ENCODE measurements at places on chromosomes 2 and 18.

DNA sequence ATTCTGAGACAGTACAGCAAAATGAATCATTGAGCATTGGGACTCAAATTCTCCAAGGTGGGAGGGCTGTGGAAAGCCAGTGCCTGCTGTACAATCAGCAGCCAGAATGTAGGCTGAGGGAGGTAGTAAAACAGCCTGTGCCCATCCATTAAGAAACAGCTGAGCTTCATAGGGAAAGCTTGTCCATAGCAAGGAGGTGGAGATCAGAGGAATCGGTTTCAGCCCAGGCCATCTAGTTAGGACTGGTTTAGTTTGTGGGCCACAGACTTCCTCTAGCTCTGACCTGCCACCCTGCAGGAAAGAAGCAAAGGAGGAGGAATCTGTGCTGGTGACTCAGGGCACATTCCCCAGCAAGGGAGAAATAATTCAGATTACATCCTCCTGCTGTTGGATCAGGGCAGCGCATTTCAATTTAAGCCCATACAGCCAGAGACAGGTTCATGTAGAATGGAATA is 333.4 kb downstream of the SETBP1 start:
- no peak for DNase-seq

GRCh38 chr18:44818668-44819403 is 138.1 kb downstream of the SETBP1 start:
- no peak for DNase-seq

DNA sequence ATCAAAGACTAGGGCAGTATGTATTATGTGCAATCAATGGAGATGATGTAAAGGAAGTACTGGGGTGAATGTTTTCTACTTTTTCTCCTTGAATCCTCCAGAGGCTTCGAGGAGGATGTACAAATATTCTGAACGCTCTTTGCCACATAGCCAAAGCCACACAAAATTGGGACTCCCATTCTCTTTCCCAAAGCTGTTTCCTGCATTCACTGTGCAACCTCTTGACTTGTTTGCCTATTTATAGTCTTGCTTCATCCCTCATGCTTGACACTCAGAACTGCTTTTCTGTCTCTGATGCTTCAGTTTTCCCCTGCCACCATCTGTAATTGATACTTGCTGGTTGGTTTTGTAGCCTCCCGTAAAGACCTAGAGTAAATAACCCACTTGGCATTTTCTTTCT is 208.2 kb upstream of the RBMS1 start:
- no peak for DNase-seq

GRCh38 chr18:23245461-23245860 is 110.2 kb downstream of the CABLES1 start:
- DNase-seq, result no peak

GRCh38 chr2:240649331-240649730 is 24.1 kb downstream of the GPR35 start:
- no peak for DNase-seq

- no peak for DNase-seq
Measured at GRCh38 chr18:76167845-76168621, 327.0 kb downstream of the ZNF516 start.

GRCh38 chr2:64899081-64899865 is 89.9 kb upstream of the SLC1A4 start:
- no peak for DNase-seq

DNA sequence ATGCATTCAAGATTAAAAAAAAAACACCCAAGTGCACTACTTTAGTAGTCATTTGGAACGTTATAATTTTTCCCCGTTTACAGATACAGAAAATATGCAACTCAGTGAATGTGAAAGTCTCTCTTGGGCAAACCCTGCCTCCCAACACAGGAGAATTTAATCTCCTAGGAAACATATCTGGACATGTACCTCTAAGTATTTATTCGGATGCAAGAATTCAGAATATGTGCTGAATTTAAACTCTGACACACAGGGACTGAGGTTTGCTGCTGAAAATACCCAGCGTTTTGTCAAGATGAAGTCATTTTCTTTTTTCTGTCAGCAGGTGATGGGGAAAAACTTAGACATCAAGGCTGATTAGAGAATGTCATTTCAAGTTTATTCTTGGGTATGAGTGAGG is 105.4 kb downstream of the ACKR3 start:
- no peak for DNase-seq

DNA sequence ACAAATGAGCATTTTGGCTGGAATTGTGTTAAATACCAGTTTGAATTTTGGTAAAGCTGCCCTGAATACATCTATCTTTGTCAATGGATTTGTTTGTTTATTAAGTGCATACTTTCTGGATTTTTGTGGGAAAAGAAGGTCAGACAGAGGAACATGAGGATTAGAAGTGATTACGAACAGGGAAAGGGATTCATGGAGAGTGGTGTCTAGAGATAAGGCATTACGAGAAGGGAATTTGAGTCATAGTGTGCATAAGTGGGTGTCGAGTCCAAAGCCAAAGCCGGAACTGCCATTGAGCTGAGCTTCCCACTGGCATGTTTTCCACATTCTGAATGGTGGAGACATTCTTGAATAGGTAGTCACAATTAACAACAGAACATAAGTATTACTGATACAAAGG is 68.9 kb upstream of the EFEMP1 start:
- no peak for DNase-seq
